Dorsolateral prefrontal cortex (tissue), 122 donors: ENCODE measurements at places on chromosomes 16 and 17. TPM values are rescaled to one million over a fixed set of nuclear protein-coding genes. Genes with fewer than 3 reads are reported as not detected.

DNA sequence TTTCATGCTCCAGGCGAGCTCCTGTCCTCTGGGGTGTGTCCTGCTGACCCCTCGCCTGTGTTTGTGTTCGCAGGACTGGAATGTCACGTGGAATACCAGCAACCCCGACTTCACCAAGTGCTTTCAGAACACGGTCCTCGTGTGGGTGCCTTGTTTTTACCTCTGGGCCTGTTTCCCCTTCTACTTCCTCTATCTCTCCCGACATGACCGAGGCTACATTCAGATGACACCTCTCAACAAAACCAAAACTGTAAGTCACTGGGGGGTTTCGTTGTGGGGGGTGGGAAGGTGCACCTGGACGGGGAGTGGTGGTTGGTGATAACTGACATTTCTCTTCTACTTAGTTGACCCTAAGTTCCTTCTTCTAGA, 58.3 kb downstream of the ABCC1 start:
- no peak for DNase-seq

GRCh38 chr16:50440991-50441390, 72.2 kb upstream of the BRD7 start:
- no peak for DNase-seq

GRCh38 chr16:83441517-83441916, 366.3 kb upstream of the HSBP1 start:
- no peak for DNase-seq

GRCh38 chr16:22770866-22771265, 43.1 kb upstream of the HS3ST2 start:
- no peak for DNase-seq

E4F1 gene
- total RNA-seq, result 46.2 TPM

DNA sequence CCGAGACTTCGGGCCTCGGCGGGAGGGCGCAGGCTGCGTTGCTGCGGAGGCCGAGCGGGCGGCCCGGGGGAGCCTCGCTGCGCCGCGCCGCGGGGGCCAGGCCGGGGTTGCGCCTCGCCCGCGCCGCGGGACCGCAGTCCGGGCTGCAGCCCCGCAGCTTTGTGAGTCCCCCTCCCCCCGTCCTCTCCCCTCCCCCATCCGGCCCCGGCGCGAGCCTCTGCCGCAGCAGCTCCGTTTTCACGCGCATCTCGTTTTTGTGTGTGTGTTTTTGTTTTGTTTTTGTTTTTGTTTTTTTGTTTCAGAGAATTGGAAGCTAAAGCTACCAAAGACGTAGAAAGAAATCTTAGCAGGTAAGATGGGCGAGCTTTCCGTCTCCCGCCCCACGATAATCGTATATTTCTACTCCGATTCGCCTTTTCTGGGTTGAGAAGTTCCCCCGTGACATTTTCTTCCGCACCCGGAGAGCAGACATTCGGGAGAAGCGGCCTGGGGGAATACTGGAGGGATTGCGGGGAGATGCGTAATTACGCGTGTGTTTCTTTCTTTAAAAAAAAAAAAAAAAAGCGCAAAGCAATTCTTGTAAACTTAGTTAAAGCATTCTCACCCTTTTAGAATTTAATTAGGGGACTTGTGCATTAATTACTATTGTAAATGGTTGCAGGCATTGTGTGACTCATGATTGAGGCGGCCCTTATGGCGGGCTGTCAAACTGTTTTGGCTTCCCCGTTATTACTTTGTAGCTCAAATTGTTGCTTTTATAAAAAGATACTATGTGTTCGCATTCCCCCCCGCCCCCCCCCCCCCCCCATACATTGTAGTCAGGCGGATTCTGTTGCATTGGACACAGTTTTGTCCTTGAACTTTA, 732 bp downstream of the TNRC6A start:
- no peak for DNase-seq

PRAC1 gene
- not detected for total RNA-seq

PPY gene
- total RNA-seq, result not detected

GCGR gene
- total RNA-seq, result not detected

DNA sequence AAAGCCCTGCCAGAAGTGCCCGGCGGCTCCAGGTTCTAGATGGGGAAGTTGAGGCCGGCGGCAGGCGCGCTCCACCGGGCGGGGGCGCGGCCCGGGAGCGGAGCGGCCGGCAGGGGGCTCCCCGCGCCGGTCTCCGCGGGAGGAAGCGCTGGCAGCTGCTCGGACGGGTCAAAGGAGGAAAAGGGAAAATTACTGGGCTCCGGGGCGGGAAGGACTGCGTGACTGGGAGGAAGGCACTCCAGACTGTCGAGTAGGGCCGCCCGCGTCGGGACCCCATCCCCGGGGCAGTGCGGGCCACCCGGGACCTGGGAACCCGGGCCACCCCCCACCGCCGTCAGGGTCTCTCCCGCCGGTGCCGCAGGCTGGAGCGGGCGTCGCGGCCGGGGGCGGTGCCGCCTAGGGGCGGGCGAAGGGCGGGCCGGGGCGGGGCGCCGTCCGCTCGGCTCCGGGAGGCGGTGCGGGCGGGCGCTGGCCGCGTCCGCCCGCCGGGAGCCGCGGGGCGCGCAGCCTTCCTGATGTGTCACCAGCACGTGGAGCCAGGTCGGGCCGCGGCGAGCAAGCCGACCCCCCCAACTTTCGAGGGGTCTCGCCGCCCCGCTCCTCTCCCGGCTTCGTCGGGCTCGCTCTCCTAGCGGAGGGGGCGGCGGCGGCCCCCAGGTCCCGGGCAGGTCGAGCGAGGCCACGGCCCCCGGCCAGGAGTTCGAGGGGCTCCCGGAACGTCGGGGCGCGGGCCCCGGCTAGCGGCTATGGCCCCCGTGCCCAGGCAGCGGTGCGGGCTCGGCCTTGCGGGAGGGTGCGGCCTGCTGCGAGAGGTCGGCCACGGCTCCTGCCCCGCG, 167.5 kb downstream of the RAB11FIP4 start:
- peak; percentile 40 for DNase-seq

DNA sequence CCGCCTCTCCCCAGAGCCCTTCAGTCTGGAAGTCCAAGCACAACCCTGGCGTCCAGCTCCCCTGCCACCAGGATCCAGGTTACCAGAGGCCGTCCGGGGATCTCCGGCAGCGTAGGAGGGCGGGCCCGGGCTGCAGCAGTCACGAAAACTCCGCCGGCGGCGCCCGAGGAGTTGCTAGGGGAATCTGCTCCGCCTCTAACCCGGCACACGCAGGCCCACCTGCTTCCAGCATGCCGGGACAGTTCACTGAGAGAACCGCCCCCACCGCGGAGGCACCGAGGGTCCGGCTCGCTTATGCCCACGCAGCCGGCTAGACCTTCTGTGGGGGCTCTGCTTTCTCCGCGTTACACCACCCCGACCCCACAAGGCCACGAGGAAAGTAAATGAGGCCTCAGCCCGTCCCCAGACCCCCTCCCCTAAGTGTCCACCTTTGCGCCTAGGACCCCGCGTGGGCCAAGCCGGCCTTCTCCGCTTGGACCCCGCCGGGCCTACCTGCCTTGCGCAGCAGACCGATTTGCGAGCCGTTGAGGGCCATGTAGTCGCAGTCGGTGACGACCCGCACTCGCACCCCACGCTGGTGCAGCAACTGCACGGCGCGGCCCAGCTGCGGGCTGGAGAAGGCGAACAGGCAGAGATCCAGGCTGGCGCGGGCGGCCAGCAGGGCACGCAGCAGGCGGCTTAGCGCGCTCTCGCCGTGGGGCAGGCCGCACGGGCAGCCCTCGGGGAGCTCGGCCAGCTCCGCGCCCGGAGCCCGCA, 587 bp downstream of the PLD6 start:
- peak; percentile 78 for DNase-seq

CCL3 gene
- not detected for total RNA-seq

GRCh38 chr16:57446531-57447185, 527 bp downstream of the CIAPIN1 start:
- DNase-seq, result peak; percentile 27

DNA sequence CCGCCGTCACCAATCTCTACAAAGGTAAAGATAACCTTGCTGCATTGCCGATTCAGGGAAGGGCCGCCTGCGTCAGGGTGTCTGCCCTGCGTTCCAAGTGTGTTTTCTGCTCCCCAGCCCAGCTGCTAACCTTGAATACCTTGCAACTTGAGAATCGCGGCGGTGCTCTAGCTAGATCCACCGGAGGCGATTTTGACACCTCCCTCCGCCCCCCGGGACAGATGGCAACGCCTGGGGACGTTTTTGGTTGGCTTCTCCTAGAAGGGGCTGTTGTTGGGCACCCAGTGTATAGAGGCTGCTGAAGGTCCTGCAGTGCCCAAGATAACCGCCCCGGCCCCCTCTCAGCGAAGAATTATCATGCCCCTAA, 1.5 kb downstream of the HAPSTR1 start:
- no peak for DNase-seq

KRT40 gene
- not detected for total RNA-seq

- DNase-seq, result peak; percentile 50
Observed at GRCh38 chr16:17070882-17071592, 399.7 kb downstream of the XYLT1 start.

DNA sequence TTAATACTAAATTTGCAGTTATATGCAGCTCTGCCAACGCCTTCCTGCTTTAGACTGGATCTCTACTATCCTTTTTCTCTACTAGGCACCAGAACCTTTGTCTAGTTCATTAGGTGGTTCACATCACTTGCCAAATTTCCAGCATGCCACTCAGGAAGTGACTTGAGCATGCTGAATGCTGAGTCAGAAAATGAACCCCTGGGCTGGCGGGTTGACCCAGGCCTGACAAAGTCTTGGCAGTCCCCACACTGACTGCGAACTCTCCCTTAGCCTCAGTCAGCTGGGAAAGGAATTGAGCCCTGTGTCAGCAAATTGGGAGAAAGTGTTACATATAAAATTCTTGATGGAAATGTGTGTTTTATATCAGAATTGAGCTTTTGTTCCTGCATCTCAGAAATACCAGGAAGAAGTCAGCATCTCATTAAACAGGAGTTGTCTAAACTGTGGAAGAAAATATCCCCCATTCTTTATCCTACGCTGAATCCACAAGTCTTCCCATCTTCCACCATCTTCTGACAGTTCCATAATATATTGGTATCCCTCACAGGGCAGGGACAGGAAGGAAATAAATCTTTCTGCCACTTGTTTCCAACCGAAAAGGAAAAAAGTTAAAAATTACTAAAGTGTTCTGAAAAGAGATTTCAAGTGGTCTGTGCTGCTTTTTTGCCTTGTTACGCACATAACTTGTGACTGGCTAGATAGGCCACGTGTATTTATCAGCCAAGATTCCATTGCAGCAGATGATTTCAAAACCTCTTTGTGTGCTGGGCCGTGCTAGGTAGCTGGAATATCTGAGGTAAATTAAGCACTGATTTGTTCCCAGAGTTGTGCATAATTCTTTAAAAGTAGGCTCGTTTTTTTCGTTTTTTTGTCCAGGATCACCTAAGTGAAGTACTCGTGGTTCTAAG, 16.7 kb upstream of the SLC12A3 start:
- DNase-seq, result no peak

PPP1R1B gene
- total RNA-seq, result 304 TPM
